Glomerular endothelial cell (primary cell): ENCODE measurements at places on chromosomes 3 and 15.

DNA sequence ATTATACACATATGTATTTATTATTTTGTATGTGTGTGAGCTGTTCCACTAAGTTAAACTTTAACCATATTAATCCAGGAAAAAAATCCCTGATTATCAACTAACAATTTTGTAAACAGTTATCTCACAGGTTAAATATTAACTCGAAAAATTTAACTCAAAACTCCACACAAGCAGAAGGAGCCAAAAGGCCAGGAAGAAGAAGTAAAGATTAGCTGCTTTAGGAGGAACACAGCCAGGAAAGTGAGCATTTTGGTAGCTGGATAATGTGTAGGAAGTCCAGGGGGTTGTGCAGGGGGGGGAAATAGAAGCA lies 425.0 kb downstream of the TIGIT start:
- no peak for DNase-seq

- DNase-seq, result no peak
Measured at GRCh38 chr15:42503825-42504224, 8.4 kb downstream of the SNAP23 start.

DNA sequence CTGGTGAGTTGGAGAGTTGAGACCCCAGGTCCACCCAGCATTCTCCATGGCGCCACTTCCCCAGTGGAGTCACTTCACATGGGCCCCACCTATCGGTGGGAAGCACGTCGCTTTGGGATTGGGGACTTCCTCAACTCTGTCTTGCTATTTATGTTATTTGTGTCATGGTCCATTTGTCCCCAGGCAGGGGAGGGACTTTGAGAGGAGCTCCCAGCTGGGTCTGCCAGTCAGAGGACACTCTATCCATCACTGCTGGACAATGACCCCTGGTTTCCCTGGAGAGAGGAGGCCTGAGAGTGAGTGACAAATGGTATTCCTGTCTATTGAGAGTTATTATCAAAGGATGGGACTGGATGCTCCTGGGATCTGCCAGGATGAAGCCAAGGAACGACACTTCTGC lies 127.6 kb downstream of the RAB11A start:
- DNase-seq, result no peak

DNA sequence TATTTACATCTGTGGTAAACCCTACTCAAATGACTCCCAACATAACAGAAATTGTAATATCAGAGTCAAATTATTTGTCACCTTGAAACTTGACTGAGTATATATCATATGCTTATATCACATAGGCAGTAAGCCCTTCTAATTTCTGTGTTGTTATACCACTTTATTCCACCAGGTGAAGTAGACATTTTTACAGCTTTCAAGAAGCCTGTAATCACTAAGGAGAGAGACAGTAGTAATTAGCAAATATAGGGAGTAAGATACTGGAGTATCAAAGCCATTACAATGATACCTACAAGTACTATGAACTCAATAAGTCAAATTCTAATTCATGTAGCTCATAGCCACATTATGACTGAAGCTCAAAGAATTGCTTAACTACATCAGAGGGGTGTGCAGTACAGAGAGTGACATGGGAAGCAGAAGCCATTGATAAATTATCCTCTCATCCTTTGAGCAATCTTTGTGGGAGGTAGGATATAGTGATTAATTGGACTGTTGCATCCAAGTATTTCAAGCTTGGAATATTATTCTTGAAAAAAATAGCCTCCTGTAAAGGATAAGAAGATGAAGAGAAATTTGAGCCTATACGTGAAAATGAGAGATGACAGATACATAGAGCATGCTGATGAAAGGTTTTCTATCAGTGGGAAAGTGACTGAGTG lies 1005.9 kb downstream of the ZPLD1 start:
- DNase-seq, result no peak

DNA sequence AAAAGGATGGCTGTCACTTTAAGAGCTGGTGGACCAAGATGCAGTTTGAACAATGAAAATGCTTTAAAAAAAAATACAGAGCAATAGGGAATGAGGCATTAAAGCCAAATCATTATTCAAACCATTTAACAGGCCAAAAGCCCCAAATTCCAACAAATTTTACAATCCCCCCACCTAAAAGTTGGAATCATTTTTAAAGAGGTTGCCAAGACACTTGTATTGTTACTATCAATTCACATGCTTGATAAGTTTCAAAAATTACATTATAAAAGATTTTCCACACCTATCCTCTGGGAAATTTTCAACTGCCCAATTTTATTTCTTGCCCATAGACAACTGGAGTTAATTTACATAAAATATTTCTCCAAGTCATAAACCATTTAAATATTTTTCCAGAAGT lies 192.3 kb upstream of the ARHGEF26 start:
- no peak for DNase-seq
